ENCODE measurements at places on chromosomes 2 and 18. TPM values are rescaled to one million over a fixed set of nuclear protein-coding genes. Genes with fewer than 3 reads are reported as not detected.

DNA sequence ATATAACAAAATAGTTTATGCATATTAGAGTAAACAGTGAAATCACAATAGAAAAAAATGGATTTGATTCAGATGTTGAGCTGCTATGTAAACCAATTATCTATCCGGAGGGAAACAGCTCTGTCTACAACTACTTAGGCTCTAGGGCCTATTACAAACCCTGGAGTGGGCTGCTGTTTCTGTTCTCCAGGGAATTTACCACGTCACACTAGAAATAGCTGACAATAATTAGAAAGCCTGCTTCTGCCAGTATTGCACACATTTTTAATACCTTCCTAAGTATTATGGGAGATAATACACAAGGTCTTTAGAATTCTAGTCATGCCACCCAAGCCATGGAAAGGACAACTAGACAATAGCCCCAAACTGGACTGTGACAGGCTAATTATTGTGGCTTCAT, 411.1 kb downstream of the FIGN start:
- no peak for DNase-seq

Gene FAM124B
- total RNA-seq: not detected

Gene DYNAP
- not detected for total RNA-seq

Gene YPEL5
- total RNA-seq: 12.7 TPM

Gene WIPF1
- total RNA-seq: not detected

- no peak for DNase-seq
These were observed 166.0 kb downstream of the TMEM182 start for GRCh38 chr2:102927854-102928267.

DNA sequence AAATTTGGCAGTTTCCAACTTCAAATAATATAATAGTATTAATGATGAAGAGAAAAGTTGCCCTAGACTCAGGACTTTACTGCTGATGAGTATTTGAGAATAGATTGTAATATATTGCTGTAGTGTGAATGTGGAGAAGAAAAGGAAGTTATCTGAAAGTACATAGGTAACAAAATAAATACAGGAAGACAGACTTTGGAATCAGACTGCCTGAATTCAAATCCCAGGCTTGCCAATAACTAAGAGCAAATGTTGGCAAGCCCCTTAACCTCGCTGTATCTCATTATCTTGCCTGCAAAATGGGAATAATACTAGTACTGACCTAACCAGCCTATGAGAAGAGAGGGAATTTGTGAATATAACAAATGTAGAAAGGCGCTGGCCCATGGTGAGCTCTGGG, 765.2 kb upstream of the ID2 start:
- no peak for DNase-seq

Gene LOXHD1
- total RNA-seq: not detected

All from HepG2 (cell line).